ENCODE measurements at places on chromosomes 6 and 20. TPM values are rescaled to one million over a fixed set of nuclear protein-coding genes. Genes with fewer than 3 reads are reported as not detected.

DNA sequence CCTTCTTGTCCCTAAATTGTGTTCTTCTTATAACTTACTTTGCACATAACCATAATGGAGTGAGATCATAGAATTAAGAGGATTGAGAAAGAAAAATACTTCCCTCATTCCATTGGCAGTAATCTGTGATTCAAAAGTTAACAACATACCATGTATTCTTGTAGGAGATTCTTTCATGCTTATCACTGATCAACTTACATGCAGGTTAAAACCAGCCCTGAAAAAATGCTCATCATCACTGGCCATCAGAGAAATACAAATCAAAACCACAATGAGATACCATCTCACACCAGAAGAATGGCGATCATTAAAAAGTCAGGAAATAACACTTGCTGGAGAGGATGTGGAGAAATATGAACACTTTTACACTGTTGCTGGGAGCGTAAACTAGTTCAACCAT is 36.5 kb upstream of the GFRAL start:
- no peak for DNase-seq

DNA sequence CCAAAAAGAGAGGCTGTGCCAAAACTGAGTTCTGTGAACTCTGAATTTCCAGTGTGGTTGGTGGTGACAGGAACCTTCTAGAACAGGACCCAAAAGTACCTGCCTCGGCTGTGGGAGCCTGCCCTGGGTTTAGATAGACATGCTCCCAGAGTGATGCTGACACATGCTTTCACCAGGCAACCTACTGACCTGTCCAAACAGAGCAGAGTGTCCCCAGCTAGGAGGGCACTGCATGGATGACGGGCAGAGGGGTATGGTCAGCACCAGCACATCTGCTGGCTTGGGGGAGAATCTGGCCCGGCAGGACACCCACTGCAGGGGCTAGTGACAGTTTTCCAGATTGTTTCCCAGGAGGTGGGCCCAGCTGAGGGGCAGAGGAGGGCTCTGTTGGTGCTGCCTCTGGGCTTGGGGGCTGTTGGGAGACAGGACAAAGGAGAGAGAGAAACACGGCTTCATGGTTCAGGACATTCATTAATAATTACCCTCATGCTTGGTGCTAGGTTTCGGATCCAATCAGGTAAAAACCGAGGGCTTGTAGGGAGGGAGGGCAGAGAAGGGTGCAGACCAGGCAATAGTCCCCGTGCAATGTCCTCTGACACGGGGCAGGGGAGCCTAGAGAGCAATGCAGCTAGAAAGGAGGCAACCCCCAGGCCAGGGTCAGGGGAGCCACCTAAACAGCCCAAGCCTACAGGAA is 15.0 kb downstream of the KCNK5 start:
- DNase-seq = no peak

- no peak for DNase-seq
Measured at GRCh38 chr6:13865141-13865540, 50.8 kb upstream of the MCUR1 start.

DNA sequence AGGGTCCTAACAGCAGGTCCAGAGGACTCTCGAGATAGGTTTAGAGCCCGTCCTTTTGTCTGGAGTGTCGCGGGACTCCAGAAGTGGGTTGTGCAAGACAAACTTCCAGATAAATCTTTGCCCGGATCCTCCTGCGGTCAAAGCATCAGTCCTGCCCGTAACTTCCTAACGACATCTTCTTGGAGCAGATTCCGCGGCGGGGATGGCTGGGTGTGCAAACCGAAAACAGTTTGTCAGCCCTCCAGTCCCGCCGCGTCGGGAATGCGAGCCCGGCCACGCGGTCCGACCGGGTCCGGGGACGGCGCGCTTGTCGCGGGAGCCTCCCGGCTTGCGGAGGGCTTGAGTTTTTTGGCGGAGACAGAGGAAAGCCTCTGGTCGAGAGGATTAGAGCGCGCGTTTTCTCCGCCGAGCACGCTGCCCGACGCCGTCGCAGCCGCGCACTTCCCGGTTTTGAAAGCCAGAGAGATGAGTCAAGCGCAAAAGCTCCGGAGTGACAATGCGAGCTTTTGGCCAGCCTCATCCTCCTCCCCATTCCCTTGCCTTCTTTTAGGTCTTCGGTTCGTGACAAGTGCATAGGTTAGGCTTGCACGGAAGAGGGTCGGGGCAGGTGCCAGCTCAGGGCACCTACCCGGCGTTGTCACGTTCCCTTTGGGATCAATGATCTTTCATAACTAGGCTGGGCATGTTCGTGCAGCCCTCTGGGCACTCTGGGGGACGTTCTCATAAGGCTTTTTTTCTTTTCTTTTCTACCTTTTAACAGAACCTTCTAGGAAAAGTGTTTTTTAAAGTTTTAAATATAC is 91.3 kb upstream of the PRDM1 start:
- DNase-seq = no peak

The BTN1A1 gene
- not detected for total RNA-seq

GRCh38 chr6:46393940-46394337 is 97.3 kb downstream of the RCAN2 start:
- DNase-seq = no peak

GRCh38 chr6:11370191-11371018 is 137.9 kb upstream of the NEDD9 start:
- no peak for DNase-seq

The CLVS2 gene
- not detected for total RNA-seq

- DNase-seq = no peak
Measured at GRCh38 chr6:162184465-162184864, 543.1 kb downstream of the PRKN start.

DNA sequence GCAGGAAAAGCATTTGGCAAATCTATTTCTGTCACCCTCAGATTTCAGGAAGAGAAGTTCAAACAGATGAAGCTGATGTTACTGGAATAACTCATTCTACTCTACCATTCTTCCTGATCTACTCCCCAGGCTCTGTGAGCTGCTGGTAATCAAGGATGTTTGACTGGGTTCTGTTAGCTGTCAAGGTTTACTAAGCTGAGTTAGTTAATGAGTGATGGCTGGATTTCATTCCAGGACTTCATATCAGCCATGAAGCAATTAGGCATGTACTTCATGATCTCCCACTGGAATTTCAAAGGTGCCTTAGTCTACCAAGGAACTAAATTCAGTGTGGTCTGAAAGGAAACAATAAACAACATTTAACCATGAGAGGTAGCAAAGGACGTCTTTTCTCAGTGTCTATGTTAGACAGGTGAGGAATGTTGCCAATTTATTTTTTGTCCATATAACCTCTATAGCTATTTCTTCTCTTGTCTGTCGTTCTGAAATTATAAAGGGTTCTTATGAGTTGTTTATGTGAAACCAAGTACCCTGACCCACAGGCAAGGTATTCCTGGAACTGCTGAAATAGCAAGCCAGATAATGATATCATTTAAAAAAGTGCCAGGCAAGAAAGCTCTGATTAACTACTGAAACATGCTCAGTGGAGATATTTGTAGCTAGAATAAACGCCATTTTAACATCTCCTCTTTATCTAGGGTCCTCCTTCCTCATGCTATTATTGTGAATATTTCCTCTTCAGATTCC is 112.9 kb downstream of the BACH2 start:
- DNase-seq = no peak

The ZNF311 gene
- total RNA-seq = 0.35 TPM

The MTCH1 gene
- 237 TPM for total RNA-seq

Data from thoracic aorta (tissue), 2 donors.